Karpas-422 (cell line): ENCODE measurements at places on chromosomes 2 and 18. TPM values are rescaled to one million over a fixed set of nuclear protein-coding genes. Genes with fewer than 3 reads are reported as not detected.

The CRYGD gene
- total RNA-seq, result not detected in 2 replicates

The CNGA3 gene
- 0.07 TPM in 1 of 2 replicates, not detected in the other for total RNA-seq

The DLGAP1 gene
- 4.8 and 8.8 TPM in 2 replicates for total RNA-seq

DNA sequence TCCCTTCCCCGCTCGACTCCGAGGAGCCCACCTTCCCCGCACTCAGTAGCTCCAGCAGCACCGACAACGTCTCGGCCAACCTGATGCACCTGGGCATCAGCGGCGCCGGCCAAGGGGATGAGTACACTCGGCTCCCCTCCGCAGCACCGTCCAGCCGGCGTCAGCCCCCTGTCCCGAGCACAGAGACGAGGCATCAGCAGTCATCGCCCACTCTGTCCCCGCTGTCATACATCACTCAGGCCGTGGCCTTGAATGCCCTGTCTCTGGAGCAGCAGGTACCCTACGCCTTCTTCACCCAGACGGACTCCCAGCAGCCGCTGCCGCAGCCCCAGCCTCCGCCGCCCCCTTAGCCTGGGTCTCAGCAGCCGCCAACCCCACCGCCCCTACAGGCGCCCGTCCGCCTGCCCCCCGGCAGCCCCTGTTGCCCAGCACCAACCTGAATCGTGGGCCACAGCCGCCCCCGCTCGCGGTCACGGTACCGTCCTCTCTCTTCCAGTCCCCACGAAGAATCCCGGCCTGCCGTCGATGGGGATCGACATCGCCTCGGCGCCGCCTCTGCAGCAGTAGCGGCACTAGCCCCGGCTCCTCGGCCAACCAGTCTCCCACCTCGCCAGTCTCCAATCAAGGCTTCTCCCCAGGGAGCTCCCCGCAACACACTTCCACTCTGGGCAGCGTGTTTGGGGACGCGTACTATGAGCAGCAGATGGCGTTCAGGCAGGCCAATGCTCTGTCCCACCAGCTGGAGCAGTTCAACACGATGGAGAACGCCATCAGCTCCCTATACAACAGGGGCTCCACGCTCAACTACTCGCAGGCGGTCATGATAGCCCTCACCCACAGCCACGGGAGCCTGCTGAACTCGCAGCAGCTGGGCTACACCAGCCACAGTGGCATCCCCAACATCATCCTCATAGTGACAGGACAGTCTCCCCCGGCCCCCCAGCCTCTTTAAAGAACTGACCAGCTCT is 1195.9 kb upstream of the CHAC2 start:
- H3K27me3 ChIP-seq, result no peaks in the 10 kb centered on the region
- H3K4me1 ChIP-seq, result no peaks in the 10 kb centered on the region
- H3K27ac ChIP-seq, result no peak overlapping the region
- DNase-seq, result no peak

DNA sequence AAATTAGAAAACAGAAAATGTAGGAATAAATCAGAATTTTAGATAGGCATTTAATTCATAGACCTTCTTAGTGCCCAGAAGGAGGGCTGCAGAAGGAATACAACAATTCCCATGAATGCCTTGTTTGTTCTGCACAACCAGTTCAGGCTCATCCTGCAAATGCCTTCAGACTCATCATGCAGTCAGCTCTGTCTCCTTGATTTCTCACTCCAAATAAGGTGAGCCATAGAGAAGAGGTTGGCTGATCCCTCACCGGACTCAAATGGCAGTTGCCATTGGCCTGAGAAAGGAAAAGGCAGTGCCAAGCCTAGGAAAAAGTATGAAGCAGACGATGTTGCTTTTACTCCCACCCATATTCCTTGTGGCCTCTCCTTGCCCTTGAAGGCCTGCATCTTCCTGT is 50.3 kb downstream of the DSC3 start:
- no peak overlapping the region for H3K27ac ChIP-seq
- no peaks in the 10 kb centered on the region for H3K36me3 ChIP-seq
- peaks cover 22% of the 10 kb centered on the region for H3K4me1 ChIP-seq
- DNase-seq, result no peak
- H3K4me3 ChIP-seq, result no peak overlapping the region

- H3K36me3 ChIP-seq, result no peaks in the 10 kb centered on the region
- H3K27ac ChIP-seq, result no peak overlapping the region
- no peaks in the 10 kb centered on the region for H3K27me3 ChIP-seq
- no peak for DNase-seq
Measured at GRCh38 chr2:236951830-236952475, 133.7 kb upstream of the COPS8 start.
